ENCODE measurements at places on chromosomes 1 and 21.
A peak's percentile ranks its signal among the peaks of the same experiment; 100 is the strongest.

DNA sequence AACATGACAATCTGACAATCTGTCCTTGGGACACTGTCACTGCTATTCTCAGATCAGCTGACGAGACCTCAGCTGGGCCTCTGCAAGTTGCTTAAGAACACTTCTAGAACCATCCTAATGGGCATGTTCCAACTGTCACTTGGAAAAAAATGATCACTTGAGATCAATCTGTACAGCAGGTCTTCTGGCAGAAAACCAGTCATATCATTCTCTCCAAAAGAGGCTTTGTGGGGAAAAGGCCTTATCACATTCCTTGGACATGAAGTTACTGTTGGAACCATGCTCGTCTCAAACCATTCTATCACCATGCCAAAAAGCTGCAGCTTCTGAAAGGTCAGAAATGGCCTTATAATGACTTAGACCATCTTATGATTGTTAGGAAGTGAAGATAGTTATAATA is 744.2 kb downstream of the USP25 start:
- DNase-seq: no peak

DNA sequence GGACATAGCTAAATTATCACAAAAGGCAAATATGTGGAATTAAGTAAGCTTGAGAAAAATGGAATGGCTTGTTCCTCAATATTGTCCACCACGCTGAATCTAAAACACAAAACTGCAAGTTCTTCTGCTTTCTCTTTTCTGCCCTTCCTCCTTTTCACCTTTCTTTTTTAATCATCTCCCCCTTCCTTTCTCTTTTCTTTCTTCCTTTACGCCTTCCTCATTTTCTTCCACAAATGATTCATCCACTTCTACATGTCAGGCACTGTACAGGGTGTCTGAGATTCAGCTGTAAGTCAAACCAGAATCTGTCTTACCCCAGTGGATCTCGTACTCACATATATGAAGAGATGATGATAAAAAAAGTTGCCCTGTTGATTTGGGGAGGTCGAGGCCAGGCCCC is 1182.5 kb downstream of the MRPL39 start:
- DNase-seq: no peak

DNA sequence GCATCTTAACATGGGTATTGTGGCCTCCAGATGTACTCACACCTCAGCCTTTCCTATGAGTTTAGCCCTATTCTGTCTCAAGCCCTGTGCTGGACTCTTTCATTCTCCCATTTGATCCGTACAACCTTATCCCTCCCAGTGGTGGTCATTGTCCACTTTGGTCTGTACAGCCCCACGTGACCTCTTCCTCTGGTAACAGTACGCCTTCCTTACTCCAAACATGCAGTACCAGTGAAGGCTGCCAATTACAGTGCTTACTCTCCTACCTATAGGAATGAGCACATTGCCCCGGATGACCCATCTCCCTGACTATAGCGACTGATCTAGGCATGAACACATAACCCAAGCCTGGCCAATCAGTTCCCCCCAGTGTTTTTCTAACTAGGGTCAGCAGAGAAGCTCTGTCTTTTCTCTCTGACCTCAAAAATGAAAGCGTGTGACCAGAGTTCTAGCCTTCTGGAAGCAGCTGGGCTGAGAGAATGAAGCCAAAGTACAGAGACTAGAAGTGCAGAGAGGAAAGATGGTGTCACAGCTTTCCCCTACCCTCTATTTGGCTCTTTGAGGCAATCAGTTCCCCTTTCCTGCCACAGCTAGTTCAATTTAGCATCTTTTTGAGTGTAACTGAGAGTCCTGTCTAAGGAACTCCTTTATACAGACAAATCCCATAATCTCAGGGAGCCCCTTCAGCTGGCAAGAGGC is 9.9 kb upstream of the QSOX1 start:
- DNase-seq: no peak

DNA sequence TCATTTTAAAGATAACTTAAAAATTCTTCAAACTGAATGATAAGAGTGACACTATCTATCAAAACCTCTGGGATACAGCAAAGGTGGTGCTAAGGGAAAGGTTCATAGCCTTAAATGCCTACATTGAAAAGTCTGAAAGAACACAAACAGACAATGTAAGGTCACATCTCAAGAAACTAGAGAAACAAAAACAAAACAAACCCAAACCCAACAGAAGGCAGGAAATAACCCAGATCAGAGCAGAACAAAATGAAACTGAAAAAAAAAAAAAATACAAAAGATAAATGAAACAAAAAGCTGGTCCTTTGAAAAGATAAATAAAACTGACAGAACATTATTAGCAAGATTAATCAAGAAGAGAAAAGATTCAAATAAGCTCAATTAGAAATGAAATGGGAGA is 6.8 kb downstream of the ODF2L start:
- DNase-seq: peak; percentile 12

DNA sequence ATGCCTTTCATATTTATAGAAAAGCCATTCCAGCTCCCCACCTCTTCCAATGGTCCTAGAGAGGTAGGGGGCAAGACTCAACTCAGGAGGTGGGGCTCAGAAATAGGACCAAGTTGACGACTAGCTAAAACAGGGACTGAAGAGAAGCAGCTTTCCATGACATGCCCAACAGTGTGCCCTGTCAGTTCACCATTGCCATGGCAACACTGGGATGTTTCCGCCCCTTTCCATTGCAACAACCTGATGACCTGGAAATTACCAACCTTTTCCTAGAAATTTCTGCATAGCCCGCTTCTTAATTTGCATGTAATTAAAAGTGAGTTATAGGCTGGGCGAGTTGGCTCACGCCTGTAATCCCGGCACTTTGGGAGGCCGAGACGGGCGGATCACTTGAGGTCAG is 22.4 kb upstream of the INTS3 start:
- no peak for DNase-seq

GRCh38 chr1:96492236-96492635 is 229.3 kb upstream of the PTBP2 start:
- no peak for DNase-seq

GRCh38 chr21:25385911-25386474 is 221.3 kb downstream of the MRPL39 start:
- peak; percentile 26 for DNase-seq

GRCh38 chr1:118933051-118933781 is 54.9 kb downstream of the TBX15 start:
- DNase-seq: no peak

- DNase-seq: no peak
Measured at GRCh38 chr1:111895469-111895868, 94.0 kb downstream of the KCND3 start.

DNA sequence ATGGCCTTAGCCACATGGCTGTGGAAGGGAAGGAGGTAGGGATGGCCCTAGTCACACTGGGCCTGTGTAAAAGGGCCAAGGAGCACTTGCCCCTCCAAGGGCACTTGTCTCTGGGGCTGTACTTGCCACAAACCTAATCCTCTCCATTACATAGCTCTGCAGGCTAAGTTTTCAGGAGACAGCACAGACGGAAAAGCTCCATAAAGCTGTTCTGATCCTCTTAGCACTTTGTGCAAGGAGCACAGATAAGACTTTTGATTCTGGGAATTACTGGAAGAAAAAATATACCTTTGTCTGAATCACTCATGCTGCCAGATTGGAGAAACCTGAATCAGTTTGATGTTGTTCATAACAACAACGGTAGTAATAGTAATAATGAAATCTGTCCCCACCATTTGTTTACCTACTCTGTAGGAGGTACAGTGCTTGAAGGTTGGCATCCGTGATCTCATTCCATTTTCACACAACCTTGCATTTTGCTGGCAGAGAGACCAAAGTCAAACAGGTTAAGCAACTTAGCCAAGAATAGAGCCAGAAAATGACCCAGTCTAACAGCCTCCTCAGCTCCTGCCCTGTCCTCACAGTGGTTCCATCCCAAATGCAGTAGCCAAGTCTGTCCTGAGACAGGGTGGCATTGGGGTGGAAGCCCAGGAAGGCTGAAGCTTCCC is 207.1 kb downstream of the ROR1 start:
- no peak for DNase-seq

GRCh38 chr1:107555578-107555977 is 409.4 kb downstream of the VAV3 start:
- no peak for DNase-seq

- no peak for DNase-seq
Measured at GRCh38 chr1:203028784-203029553, 2.7 kb downstream of the PPFIA4 start.

GRCh38 chr1:80310703-80311245 is 1304.2 kb upstream of the ADGRL4 start:
- DNase-seq: no peak

DNA sequence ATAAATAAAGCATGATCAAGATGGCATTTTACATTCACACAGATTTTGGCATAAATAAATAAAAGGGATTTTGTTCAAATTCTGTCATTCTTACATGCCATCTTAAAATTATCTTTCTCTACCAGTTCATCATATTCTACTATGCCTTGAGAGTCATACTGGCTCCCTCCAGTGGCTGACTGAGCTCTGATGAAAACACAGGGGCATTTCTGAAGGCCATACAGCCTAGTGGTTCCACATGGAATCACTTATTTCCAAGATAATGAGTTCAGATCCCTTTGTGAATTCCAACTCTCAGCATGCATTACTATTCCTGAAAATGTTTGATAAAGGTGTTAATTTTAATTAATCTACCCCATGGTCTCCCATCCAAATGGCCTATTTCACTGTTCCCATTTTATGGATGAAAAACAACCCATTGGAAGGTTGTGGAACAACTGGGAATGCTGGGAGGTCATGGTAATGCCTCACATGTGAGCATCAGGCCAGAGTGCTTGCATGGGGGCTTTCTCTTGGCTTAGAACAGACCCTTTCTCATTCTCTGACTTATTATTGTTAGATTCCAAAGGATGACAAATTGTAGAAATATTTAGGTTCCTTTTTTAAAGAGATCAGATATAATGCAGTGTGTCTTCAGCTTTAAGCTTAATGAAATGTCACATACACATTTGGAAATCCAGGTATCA is 622.4 kb upstream of the PKN2 start:
- DNase-seq: no peak

DNA sequence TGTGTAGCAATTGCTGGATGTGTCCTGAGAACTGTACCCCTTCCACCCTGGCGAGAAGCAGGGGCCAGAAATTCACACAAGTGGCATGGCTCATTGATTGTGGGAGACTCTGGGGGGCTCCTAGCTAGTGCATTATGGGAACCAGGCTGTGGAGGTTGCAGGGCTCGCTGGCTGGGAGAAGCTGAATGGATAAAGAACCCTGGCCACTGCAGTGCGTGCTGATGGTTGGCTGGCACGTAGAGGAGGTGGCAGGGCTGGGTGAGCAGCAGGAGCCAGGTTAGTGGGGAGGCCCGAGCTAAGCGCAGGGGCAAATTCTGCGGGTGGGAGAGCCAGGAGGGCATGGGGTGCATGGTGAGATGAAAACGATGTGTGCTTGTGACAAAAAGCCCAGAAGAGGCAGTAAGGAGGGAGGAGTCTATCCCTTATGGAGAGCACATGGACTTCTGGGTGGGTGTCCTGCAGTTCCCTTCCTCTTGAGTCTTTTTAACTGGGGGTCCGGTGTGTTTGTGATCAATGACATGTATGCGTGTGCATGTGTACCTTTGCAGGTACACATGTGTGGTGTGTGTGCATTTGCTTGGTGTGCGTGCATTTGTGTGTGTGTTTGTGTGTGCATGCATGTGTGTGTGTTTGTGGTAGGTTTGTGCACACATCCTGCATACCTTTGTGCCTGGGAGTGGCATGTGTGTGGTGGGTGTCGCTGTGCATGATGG is 3.6 kb downstream of the GUK1 start:
- no peak for DNase-seq

- DNase-seq: no peak
Measured at GRCh38 chr1:167697667-167698141, 24.1 kb upstream of the MPZL1 start.

- no peak for DNase-seq
Measured at GRCh38 chr1:91583326-91583755, 82.7 kb downstream of the CDC7 start.

GRCh38 chr1:212774584-212774983 is 17.0 kb downstream of the NSL1 start:
- DNase-seq: no peak

DNA sequence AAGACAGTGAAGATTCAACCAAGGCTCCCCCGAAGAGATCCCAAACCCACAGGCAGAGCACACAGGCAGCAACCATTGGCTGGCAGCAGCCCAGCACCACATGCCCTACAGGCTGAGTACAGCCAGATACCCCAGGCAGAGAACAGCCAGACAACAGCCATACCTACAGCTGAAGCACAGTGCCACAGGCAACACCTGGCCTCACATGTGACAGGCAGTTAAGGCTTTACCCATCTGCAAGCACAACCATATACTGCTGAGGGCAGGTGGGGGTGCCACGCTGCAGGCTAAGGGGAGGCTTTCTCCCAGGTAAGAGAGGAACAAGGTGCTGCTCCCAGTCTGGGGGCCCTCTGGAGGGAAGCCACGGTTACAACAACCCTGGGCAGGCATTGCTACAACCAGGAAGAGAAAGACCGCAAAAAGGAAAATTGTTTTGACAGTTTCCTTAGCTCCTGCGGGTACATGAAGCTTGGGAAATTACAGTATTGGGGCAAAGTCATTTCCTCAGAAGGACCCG is 12.3 kb downstream of the CHIT1 start:
- DNase-seq: no peak

GRCh38 chr1:218896202-218896601 is 277.5 kb upstream of the LYPLAL1 start:
- DNase-seq: no peak

DNA sequence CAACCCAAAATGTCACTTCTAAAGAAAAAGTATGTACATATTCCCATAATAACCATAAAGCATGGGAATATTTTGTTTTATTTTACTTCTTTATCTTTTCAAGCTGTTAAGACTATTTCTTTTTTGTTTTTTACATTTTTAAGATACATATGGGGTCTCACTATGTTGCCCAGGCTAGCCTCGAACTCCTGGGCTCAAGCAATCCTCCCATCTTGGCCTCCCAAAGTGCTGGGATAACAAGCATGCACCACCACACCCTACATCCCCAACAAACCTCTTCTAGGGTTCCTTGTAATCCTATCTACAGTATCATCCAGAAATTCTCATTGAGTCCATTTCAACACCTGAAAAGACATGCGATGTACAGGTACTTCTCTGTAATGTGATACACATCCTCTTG is 87.5 kb downstream of the TM2D1 start:
- no peak for DNase-seq

- DNase-seq: no peak
Measured at GRCh38 chr21:35225573-35225972, 176.5 kb upstream of the RUNX1 start.

- DNase-seq: no peak
Measured at GRCh38 chr1:239583536-239583935, 197.2 kb downstream of the CHRM3 start.

DNA sequence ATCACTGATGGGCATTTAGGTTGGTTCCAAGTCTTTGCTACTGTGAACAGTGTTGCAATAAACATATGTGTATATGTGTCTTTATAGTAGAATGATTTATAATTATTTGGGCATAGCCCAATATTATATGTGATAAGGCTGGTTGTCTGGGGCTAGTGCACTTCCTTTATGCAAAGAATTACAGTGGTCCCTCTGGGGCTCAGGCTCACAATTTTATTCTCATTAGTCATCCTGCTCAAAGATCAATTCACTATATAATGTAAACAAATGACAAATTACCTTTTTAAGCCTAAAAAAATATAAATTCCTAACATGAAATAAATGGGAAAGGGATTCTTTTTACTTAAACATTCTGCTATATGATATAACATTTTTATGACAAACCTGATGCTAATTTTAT is 5.0 kb downstream of the PLPPR4 start:
- DNase-seq: no peak
